ENCODE measurements at places on chromosomes 3 and 15.

- no peak for DNase-seq
These were observed 115.5 kb downstream of the GADL1 start for GRCh38 chr3:30778933-30779332.

- no peak for DNase-seq
These were observed 2.4 kb downstream of the HTD2 start for GRCh38 chr3:58308728-58309127.

GRCh38 chr15:80426316-80426715 lies 22.1 kb downstream of the ARNT2 start:
- DNase-seq, result no peak

GRCh38 chr3:64998317-64998716 lies 310.5 kb upstream of the ADAMTS9 start:
- DNase-seq, result no peak

DNA sequence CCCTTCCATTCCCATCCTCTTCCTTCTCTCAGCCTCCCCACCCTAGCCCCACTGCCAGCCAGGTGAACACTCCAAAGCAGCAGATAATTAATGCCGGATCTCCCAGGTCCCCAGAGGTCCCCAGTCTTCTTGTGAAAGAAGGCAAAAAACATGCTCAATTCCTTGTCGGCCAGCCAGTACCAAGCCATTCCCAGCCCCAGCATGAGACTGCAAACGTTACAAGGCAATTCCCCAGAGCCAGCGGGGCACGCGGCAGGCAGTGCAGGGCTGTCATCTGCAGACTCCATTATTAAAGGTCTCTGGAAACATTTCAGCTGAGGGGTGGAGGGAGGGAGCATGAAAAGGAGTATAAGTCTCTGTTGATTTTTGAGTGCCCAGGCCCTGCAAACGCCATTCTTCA lies 117.8 kb downstream of the XXYLT1 start:
- no peak for DNase-seq

DNA sequence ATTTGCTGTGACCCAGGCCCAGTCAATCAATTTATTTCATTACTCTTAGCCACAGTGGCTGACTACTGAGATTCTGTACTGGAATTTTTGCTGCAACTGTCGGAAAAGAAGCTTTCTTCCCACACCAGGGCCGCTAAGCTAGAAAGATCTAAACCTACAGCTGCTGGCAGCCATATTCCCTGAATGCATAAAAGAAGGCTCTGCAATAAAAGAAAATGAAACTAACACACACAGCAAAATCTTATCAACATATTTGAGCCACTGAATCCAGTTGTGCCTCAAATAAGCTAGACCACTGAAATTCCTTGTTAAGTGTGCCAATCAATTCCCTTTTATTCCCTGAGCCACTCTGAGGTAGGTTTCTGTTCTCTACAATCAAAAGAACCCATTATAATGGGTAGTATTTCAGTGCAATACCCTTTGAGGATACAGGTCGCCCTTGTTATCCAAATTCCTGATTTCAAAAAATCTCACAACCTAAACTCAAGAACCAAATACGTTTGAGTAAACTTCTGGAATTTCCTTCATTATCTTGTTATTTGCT lies 60.3 kb downstream of the MYO9A start:
- no peak for DNase-seq

DNA sequence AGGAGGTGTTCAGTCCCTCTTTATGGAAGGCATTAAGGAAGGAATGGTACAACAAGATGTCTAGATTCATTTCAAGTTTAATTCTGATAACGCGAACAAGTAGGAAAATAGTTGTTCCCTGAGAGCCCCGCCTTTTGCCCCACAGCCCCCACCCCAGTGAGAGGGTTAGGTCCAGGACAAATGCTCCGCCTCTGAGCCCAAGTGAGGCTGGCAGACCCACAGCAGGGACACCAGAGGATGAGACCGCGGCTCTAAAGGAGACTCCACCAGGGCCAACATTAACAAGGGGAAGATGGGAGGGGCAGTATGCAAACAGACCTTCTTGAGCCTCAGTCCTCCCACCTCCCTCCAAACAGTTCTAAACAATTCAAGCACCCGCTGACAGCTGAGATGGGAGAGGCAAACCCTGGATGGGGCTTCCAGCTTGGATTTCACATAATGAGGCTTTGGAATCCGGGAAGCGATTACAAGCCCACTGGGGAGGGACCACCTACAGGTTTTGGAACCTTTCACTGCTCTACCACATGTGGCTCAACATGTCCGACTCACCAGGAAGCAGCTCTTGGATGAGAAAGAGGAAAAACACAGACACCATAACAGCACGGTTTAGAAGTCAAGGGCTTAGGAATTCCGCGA lies 42.9 kb upstream of the IREB2 start:
- no peak for DNase-seq

DNA sequence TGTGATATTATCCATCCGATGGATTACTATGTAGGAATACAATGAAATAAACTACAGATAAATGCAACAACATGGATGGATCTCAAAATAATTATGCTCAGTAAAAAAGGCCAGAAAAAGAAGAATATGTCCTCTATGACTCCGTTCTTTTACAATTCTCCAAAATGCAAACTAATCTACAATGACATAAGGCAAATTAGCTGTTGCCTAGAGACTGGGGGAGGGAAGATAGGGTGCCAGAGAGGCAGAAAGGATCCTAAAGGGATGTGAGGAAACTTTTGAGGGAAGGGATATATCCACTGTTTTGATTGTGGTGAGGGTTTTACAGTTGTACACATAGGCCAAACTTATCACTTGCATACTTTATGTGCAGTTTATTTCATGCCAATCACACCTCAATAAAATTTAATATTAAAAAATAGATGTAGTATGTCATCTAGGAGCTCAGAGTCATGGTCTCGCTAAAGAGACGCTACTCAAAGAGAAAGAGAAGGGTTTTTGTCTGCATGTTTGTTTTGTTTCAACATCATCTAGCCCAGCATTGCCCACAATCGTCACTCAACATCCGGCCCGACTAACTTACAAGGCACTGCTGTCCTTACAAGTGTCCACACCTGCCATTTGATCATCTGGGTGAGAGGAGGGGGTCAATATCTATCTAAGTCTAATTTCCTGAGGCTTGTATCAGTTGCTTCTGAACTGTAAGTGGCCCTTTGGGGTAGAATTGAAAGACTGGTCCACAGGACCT lies 29.5 kb downstream of the HES1 start:
- no peak for DNase-seq

- DNase-seq, result no peak
These were observed 6.9 kb upstream of the NCBP2 start for GRCh38 chr3:196949285-196949619.

DNA sequence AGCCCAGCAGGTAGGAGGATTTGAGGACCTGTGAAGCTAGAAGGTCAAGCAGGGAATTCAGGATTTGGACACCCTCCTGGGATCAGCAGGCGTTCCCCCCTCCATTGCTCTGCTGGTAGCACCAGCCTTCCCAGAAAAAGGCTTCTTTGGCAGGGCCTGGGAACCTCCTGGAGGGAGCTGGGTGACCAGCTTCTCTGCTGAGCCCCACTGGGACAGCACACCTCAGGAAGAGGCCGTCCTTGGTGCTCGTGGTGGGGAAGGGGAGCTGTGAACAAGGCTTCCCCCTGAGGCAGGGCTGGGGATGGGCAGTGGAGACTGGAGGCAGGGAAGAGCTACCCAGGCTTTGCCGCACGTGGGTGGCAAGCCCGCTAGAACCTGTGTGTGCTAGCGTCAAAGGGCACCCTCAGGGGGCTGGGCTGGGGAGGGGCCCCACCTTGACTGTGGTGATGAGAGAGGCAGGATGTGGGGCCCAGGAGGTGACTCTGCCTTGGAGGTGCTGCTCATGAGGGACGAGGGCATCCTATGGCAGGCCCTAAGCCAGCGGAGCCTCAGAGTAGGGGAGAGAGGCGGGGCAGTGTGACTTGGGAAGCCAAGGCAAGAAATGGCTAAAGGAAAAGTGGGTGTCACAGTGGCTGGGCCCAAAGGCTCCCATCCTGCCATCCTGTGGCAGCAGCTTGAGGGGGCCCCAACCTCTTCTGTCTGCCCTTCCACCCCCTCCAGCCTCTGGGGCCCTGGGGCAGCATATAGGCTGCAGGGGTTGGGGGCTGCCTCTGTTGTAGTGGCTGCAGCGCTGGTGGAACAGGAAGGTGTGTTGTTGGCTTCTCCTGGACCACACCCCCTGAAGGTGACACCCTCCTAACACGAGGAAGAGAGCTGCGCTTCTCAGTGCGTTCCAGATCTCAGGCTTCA lies 20.7 kb downstream of the KLF13 start:
- DNase-seq, result peak; percentile 72

GRCh38 chr3:65961733-65962132 lies 77.0 kb downstream of the MAGI1 start:
- no peak for DNase-seq

GRCh38 chr3:111858642-111859041 lies 423 bp upstream of the PHLDB2 start:
- DNase-seq, result no peak

DNA sequence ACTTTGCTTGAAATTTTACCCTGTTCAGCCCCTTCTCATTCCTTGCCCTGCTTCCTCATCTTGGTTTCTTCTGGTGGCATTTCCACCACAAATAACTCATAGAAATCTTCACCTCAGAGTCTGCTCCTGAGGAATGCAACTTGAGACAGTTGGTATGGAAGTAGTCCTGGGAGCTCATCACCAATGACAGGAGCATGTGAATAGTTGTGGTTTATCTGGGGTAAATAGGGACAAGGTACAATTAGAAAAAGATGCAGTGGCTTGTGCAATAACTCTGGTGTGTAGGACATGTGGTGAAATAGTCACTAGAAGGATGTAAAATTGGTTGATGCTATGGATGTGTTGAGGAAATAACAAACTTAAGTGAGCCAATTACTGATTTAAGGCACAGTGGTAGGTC lies 72.7 kb upstream of the CHRNA7 start:
- no peak for DNase-seq

DNA sequence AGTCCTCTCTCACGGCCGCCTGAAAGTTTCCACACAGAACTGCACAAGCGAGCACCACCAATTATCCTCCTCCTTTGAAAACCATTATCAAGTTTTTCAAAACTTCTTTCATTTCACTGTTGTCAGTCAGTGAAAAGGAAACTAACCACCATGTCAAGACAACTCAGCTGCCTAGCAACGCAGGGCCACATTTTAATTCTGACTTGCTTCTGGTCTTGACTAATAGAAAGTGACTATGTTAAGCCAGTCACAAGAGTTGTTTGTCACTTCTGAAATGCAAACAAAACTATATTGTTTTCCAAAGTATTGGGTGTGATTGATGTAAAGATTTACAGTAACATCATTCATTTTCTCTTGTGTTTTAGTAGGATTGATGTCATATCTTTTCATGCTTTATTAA lies 612.8 kb upstream of the AGTR1 start:
- no peak for DNase-seq

- DNase-seq, result no peak
These were observed 19.4 kb downstream of the TMOD3 start for GRCh38 chr15:51848811-51849210.

- no peak for DNase-seq
These were observed 84.4 kb downstream of the MYLK start for GRCh38 chr3:123799544-123800361.

DNA sequence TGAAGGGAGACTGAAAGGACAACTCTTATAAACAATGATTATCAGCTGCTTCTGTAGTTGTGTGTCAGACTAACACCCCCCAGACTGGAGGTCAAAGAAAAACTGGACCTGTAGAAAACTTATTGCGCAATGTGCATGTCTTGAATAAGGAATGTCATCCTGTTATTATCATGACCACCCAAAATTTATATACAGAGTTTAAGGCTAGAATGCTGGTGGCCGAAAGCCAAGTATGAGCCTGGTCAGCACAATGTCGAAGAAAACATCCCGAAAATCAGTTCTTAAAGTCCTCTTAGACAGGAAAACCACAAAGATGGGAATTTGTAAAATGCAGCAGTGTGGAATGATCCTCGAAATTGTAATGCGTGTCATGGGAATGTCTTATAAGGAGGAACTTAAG lies 29.3 kb downstream of the RFTN1 start:
- DNase-seq, result no peak

DNA sequence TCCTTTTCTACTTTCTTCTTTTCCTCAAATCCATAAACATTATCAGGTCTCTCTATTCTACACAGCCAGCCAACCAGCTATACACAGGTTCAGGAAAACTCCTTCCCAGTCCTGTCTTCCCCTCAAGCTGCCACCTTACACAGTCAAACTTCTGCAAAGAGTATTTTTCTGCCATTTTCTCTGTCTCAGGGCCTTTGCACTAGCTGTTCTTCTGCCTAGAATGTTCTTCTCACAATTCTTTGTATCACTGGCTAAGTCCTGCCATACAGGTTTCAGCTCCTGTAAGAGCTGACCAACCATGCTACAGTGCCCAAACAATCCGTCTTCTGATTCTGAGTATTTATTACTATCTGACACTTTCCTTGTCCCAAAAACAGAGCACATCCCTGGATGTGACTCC lies 278.3 kb upstream of the ICE2 start:
- no peak for DNase-seq

GRCh38 chr3:172137287-172138192 lies 98.2 kb downstream of the FNDC3B start:
- DNase-seq, result no peak

- no peak for DNase-seq
These were observed 232.2 kb downstream of the VPS13C start for GRCh38 chr15:61828008-61828407.

- no peak for DNase-seq
These were observed 92.7 kb downstream of the VGLL4 start for GRCh38 chr3:11551036-11551435.

DNA sequence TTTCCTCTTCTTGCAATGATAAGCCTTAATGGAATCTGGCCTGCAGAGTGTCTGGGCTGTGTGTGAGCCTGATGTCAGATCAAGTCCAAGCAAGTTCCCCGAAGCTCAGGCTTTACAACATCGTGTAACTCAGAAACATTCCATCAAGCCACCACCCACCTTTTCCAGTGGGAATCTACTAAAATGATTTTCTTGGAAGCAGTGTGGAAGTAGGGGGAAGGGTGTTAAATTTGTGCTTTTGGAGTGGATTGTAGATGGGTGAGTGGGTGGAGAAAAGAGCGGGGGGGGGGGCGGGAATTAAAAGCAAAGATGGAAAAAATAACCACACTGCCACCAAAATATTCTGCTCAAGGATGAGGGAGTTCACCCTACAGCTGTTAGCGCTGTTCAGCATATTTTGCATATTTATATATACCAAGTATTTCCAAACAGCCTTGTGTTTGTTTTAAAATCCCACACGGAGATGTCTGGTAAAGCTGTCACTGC lies 53.6 kb downstream of the VGLL3 start:
- no peak for DNase-seq

GRCh38 chr3:32398531-32398930 lies 6.9 kb downstream of the CMTM7 start:
- no peak for DNase-seq

DNA sequence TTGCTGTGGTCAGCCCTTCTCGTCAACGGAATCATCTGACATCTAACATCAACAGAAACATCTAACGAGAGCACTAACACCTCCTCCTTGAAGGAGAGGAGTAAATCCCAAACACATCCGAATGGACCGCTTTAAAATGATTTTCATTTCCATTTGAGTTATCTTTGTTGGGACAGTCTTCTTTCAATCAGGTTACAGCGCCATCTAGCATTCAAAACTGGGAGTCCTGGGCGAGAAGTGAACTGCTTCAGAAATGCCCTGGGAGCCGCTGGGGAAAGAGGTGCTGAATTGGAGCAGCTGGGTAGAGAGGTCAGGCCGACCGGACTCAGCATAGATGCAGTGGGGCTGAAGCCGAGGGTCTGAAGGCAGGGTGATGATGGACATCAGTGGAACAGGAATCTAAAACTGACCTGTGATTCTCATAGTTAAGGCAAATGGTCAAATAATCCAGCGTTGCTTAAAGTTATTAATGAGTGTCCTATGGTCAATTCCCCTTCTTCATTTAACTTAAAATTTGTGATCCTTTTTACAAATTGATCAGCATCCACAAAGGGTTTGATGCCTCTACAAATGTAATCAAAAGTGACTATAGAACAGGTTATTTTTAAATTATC lies 170.0 kb upstream of the NDN start:
- DNase-seq, result no peak
